Pericardium fibroblast (primary cell): ENCODE measurements at places on chromosomes 5 and 9. TPM values are rescaled to one million over a fixed set of nuclear protein-coding genes. Genes with fewer than 3 reads are reported as not detected.

The PAIP2 gene
- total RNA-seq: 58.7 and 69.2 TPM in 2 replicates

The ARHGEF37 gene
- total RNA-seq: 0.43 and 3.2 TPM in 2 replicates

The IFNA13 gene
- not detected in 2 replicates for total RNA-seq

The ANKRD31 gene
- under 0.01 and 0.09 TPM in 2 replicates for total RNA-seq

The C5orf47 gene
- not detected in 2 replicates for total RNA-seq

The EQTN gene
- total RNA-seq: not detected in 2 replicates

The GFRA3 gene
- not detected in 2 replicates for total RNA-seq

The NIPAL4 gene
- 0.26 TPM in 1 of 2 replicates, not detected in the other for total RNA-seq

The PCDHGA8 gene
- total RNA-seq: 0.70 and 1.4 TPM in 2 replicates

The ACTBL2 gene
- total RNA-seq: 0.35 TPM in 1 of 2 replicates, not detected in the other

The ZFYVE16 gene
- total RNA-seq: 14.7 and 15.9 TPM in 2 replicates

The GNA14 gene
- 0.09 and 13.7 TPM in 2 replicates for total RNA-seq

The DRD1 gene
- not detected in 2 replicates for total RNA-seq

The C9orf50 gene
- not detected in 2 replicates for total RNA-seq

The LCN9 gene
- not detected in 2 replicates for total RNA-seq

The CLINT1 gene
- total RNA-seq: 45.4 and 55.9 TPM in 2 replicates

The TLX3 gene
- total RNA-seq: not detected in 2 replicates

The FBP2 gene
- not detected in 2 replicates for total RNA-seq

The IFNB1 gene
- total RNA-seq: not detected in 2 replicates

The MROH2B gene
- total RNA-seq: not detected in 2 replicates

The N4BP3 gene
- total RNA-seq: under 0.01 and 1.4 TPM in 2 replicates

The FGF10 gene
- total RNA-seq: 0.34 TPM in 1 of 2 replicates, not detected in the other

The RGS7BP gene
- 0.17 and 0.35 TPM in 2 replicates for total RNA-seq

The ADRB2 gene
- 0.23 TPM in 1 of 2 replicates, not detected in the other for total RNA-seq

The MEGF10 gene
- 4.1 TPM in 1 of 2 replicates, not detected in the other for total RNA-seq

The SLC36A3 gene
- total RNA-seq: not detected in 2 replicates

The CDC20B gene
- not detected in 2 replicates for total RNA-seq

The GDNF gene
- total RNA-seq: 0.47 TPM in 1 of 2 replicates, not detected in the other

The ADGRD2 gene
- total RNA-seq: not detected in 2 replicates

The C1QTNF3 gene
- 0.35 and 1.1 TPM in 2 replicates for total RNA-seq
